ENCODE measurements at places on chromosomes 4 and X. TPM values are rescaled to one million over a fixed set of nuclear protein-coding genes. Genes with fewer than 3 reads are reported as not detected.
A peak's percentile ranks its signal among the peaks of the same experiment; 100 is the strongest.

GRCh38 chr4:143389579-143390195 is 53.0 kb downstream of the GAB1 start:
- DNase-seq: no peak

The ZAR1 gene
- not detected for total RNA-seq

DNA sequence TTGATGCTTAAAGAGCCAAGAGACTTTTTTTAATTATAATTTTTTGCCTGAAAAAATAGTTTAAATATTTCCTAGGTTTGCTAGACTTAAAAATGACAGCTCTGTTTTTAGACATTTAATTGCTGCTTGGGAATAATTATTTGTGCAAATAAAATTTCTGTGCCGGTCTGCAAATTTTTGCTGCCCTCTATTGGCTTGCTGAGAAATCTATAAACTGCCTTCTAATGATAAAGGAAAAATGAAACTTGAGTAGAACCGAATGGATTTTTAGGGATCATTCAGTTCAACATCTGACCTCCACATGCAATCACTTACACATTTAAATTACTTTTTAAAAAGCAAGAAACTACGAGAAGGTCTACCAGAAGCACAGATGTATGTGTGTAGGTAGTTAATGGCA is 434.0 kb downstream of the FAM133A start:
- no peak for DNase-seq

DNA sequence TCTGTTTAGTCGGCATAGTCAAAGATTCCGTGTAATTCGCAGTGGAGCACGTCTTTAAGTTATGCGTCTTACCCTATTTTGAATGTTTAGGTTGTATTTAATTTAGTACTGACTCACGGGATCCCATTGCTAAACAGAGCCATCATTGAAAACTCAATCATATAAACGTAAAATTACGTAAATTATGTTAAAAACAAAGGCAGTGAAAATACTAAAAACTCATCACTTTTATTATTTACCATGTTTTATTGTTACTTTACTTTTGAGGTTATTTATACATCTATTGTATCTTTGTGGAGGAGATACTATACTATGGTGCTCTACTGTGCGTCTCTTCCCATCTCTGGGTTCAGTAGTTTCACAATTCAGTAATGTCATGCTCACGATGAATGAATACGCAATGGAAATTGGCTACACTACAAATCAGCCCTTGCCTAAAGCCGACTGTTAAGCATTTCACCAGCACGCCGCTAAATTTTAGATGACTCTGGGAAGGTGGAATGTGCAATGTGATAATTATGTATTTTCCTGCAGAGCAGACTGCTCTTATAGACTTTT is 944 bp downstream of the FUNDC2 start:
- no peak for DNase-seq

DNA sequence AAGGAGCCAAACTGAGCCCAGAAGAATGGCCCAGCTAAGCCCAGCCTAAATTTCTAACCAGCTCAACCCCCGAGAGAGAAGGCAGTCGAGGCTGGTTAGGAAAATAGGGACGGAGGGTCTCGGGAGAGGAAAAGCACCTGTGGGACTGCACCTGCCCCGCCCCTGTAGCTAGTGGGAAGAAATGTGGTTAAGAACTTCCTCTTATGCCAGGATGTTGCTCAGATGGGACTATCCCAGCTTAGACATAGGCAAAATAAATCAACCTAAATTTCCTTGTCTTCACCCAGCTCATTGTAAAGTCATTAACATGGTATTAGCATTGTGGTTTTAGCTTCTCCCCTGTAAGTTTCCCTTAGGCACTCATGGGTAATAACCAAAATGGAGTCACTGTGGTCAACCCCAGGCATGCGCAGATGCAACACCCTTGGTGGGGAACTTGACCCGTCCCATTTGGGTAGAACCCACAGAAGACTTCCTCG is 86.8 kb downstream of the ZNF718 start:
- peak; percentile 65 for DNase-seq

DNA sequence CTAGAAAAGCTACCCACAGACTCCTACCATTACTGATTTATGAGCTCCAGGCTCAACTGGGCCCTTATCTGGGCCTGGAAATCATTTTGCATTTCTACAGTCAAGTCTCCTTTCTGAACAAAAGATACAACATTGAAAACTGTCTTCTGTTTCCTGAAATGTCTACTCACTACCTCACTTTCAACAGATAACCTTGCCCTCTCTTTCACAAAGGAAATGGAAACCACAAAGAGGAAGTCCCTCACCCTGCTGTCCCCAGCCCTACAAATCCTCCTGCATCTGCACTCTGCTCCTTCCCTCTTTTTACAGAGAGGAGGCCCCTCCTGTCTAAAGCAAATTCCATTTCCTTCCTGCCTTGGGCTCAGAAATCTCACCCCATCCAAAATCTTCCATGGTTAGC is 24.8 kb upstream of the CYBB start:
- no peak for DNase-seq

- DNase-seq: no peak
Observed at GRCh38 chr4:40466789-40467188, 131.7 kb downstream of the CHRNA9 start.

DNA sequence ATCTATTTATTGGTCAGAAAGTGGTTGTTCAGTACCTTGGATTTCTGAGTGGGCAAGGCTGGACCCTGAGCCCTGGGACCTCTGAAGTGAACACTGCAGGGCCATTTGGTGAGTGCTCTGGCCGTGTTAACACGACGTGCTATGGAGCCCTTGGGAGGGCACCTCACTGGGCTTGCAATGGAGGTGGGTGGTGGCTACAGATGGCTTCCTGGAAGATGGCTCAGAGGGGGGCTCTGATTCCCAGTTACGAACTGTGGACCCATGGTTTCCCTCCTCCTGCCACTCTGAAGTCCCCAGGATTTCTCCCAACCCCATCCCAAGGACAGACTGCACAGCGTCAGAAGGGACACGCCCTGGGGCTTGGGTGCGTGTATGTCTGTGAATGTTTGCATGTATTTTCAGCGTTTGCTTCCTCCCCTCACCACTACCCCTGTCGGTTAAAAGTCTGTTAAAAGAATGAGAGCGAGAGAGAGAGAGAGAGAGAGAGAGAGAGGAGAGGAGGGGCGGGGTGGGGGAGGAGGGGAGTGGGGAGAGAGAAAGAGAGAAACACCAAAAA is 3.7 kb upstream of the RHOH start:
- DNase-seq: no peak

GRCh38 chr4:8365951-8366350 is 74.6 kb downstream of the ACOX3 start:
- DNase-seq: peak; percentile 59

- DNase-seq: no peak
Observed at GRCh38 chr4:2688697-2689096, 67.4 kb downstream of the TNIP2 start.

GRCh38 chr4:185144601-185145240 is 1.7 kb downstream of the SLC25A4 start:
- no peak for DNase-seq

DNA sequence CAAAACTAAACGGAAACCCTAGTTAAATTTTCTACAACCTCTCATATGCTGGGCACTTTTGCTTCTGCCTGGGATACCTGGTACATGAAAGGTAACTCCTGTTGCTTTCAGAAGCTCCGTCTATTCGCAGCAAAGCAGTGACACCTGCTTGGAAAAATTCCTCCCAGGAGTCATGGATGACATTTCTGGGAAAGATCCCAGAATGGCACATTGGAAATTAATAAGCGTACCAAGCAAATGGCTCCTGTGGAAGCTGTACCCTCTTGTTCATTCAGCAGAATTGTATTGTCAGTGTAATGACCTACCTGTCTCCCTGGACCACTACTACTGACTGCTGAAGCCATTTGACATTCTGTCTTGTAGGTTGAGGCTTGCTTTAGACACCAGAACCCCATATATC is 349.7 kb upstream of the NOCT start:
- DNase-seq: no peak

DNA sequence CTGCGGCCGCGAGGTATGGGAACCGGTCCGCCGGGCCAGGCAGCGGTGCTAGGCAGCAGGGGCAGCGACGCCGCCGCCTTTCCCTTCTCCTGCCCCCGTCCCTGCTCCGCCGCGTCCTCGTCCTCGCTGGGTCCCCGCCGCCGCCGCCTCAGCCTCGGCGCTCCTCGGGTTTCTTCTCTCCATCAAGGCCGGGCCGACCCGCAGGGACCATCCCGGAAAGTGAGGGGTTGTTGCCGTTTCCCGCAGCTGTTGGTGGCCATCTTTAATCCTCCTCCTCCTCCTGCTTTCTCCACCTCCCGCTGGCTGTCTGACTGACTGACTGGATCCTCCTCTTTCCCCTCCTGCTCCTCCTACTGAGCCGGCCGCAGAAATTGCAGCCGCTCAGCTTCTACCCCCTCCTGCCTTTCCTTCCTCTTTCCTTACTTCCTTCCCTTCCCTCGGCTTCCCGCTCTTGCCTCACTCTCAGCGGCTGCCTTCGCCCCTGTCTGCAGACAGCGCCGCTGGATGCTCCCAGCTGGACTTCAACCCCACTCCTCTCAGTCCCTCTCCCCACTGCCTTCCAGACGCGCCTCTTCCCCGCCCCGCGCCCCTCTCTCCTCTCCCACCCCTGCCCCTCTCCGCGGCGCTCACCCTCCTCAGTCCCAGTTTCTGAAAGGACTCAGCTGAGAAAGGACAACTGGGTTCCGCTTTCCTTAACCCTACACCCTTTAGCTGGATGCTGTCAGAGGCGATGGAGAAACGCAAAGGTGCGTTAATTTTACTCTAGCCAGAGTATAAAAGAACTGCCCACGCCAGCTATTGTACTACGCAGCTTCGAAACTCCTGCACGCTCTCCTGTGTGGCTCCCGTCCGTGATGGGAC is at the start of gene WDFY3:
TSS of gene WDFY3 (minus strand) at position 309 of the 861 bp plus-strand sequence. CDS start 106,099 bp downstream, outside the sequence.
- peak; percentile 99 for DNase-seq

GRCh38 chr4:176894498-176894897 is 101.8 kb upstream of the VEGFC start:
- no peak for DNase-seq

The SPATA18 gene
- total RNA-seq: 41.3 TPM

GRCh38 chr4:128287141-128287870 is at the start of gene PGRMC2:
Gene PGRMC2, minus strand, starts transcription at chr4:128287813. Its CDS starts 23 bp downstream, at chr4:128287790.
- peak; percentile 39 for DNase-seq

GRCh38 chr4:86450861-86451260 is 91.0 kb upstream of the MAPK10 start:
- no peak for DNase-seq

GRCh38 chr4:100087743-100088142 is 102.5 kb downstream of the DDIT4L start:
- no peak for DNase-seq

The HSFX3 gene
- total RNA-seq: not detected

- DNase-seq: peak; percentile 72
Observed at GRCh38 chr4:56434599-56435139, 746 bp downstream of the PPAT start.

DNA sequence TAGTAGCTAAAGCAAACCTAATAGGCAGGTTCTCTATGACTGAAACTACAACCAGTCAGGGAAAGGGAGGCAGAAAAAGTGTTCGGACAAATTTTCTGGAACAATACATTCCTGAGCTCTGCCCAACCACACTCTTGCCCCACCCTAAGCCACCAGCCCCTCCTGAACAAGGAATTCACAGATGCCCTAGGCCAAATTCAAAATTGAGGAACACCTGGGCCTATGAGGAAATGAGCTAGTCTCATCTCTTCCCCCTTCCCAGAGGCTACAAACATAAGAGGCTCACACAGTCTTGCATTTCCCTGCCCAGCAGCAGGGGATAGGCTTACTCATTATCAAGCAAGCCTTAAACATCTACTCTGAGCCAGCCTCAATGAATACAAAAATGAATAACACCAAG is 284.7 kb downstream of the ZNF674 start:
- no peak for DNase-seq

DNA sequence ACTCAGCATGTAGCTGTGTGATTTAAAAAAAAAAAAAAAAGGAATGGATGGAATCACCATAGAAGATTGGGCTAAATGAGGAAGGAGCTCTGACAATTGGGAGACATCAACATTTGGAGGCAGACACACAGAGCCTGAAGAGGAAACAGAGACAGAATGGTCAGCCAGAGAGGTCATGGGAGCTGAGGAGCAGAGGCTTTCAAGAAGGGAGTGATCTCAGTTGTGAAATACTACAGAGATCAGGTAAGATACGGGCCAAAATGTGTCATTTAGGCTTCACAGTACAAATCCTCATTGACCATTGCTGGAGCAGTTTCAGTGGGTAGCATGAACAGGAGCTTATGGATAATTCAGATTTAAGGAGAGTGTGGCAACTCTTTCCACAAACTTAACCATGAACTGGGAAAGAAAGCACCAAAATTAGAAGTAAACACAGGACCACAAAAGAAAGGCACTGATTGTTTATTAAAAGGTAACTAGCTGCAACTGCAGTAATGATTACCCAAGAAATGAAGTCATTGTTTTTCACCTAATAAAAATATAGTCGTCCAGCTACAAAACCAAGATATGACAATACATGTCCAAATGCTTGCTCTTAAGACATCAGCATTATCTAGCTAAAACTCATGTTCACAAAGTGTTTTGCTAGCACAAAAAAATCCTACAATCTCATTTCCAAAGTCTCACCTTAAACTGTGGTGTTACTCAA is 203.2 kb downstream of the DHX15 start:
- DNase-seq: no peak
